ENCODE measurements at places on chromosomes 6 and 20. TPM values are rescaled to one million over a fixed set of nuclear protein-coding genes. Genes with fewer than 3 reads are reported as not detected.
A peak's percentile ranks its signal among the peaks of the same experiment; 100 is the strongest.

GRCh38 chr6:65064844-65065243 lies 642.2 kb downstream of the EYS start:
- no peak for DNase-seq

DNA sequence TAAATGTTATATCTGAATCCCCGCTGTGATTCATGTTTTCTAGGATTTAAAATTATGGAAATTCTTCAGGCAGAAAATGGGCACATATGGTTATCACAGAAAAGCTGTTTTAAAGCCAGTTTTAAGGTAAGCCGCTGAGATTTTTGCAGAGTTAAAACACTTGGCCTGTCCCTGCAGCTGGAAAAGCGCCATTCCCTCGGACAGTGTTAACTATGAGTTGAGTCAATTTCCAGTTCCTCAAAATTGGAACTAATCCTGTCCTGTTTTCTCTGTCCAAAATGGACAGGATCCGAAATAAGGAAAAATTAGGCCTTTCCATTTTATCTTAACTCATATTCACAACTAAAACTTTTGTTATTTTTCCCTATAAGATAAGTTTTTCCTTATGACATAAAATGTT lies 225.2 kb downstream of the SAMD5 start:
- DNase-seq, result no peak

F13A1 gene
- 14.1 TPM for polyA plus RNA-seq

GRCh38 chr20:1273366-1273765 lies 7.3 kb downstream of the SNPH start:
- DNase-seq, result no peak

- no peak for DNase-seq
These were observed 165.2 kb downstream of the WDR27 start for GRCh38 chr6:169536446-169537170.

- DNase-seq, result no peak
These were observed 20.7 kb upstream of the DST start for GRCh38 chr6:56663344-56663743.

DNA sequence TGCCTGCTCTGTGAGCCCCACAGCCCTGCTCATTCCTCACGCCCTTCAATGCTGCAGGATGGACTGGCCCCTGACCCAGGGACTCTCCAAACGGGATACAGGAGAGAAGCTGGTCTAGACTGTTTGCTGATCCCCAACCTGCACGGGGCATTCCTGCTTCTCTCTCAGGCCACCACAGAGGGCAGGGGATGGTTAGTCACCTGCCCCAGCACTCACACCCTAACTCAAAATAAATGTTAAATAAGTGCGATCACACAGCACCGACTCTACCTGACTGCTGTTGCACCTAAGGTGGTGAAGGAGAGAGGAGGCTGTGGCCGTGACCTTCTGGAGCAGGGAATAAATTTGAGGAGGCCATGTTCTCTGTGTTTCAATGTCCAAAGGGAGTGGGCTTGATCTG lies 39.9 kb upstream of the TGM6 start:
- DNase-seq, result no peak

GRCh38 chr6:50288241-50288640 lies 238.5 kb upstream of the DEFB112 start:
- no peak for DNase-seq

DNA sequence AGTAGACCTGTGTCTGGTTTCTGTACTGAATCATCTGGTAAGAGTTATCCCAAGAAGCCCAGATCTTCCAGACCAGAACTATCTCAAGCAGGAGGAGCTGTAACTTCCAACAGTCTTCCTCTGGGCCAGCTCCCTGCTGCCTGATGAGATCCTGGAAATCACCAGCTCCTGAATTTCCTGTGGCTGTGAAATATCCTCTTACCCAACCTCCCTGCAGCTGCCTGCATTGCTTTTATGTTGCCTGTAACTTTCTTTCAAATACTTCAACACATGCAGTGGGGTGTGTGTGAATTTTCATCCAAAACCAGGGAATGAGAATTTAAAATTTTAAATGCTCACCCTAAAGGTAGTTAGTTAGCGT lies 160.5 kb upstream of the LAMP5 start:
- no peak for DNase-seq

DNA sequence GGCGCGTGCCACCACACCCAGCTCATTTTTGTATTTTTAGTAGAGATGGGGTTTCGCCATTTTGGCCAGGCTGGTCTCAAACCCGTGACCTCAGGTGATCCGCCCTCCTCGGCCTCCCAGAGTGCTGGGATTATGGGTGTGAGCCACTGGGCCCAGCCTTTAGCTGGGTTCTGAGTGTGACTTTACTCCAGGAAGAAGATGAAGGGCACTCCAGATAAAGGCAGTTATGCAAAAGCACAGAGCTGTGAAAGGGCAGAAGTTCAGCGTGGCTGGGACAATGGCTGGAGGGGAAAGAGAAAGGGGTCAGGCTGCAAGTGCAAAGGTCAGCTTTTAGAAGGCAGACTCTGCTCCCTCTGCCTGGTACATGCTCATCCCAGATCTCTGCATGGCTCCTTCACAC lies 39.7 kb downstream of the MAP3K5 start:
- no peak for DNase-seq

ERVFRD-1 gene
- 0.13 TPM for polyA plus RNA-seq

- no peak for DNase-seq
These were observed 325.7 kb downstream of the TBC1D32 start for GRCh38 chr6:121008553-121008952.

DNA sequence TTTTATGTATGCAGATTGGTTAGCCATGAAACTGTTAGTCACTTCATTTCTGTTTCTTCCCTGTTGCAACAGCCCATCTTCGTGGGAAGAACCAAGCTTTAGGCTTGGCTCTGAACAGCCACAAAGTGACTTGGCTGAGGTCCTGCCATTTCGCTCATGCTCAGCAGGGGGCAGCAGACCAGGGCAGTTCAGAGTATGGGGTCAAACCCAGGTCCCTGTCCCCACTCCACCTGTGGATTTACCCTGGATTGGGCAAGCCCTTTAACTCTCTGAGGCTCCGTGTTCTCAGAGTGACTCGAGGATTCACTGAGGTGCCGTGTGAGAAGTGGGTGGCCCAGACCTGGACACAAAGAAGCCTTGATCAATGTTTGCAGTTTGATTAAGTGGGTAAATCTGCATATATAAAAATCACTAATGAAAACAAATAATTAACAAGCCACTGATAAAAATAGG lies 19.8 kb upstream of the MAP1LC3A start:
- no peak for DNase-seq

SLC17A3 gene
- 1.5 TPM for polyA plus RNA-seq

TMEM242 gene
- 15.1 TPM for polyA plus RNA-seq

SGK2 gene
- 28.8 TPM for polyA plus RNA-seq

GRCh38 chr6:4295058-4295782 lies 159.8 kb upstream of the ECI2 start:
- no peak for DNase-seq

DNA sequence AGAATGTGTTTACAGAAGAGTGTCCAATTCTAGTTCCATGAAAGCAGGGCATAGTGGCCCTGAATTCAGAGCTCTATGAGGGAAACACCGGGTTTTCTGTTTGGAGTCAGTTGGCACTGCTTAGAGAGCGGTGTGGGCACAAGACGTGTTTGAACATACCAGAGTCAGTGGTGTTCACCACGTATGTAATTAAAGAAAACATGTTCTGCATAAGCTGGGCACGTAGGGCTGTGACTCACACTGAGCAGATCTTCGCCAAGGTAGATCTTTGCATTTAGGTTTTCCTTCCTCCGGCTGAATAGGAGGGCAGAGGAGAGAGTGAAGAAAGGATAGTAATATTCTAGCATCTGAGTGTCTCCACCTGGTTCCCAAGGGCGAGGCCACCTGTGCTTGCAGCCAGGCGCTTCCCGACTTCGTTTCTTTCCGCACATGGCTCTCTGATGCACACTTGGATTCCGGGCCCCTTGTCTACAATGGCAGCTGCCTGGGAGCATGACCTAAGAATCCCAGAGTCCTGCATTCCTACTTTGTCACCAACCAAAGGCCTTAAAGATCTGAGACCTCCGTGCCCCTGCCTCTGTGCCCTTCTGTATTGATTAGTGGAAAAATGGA lies 136.2 kb downstream of the ERMARD start:
- DNase-seq, result no peak

MUC22 gene
- polyA plus RNA-seq, result not detected

DNA sequence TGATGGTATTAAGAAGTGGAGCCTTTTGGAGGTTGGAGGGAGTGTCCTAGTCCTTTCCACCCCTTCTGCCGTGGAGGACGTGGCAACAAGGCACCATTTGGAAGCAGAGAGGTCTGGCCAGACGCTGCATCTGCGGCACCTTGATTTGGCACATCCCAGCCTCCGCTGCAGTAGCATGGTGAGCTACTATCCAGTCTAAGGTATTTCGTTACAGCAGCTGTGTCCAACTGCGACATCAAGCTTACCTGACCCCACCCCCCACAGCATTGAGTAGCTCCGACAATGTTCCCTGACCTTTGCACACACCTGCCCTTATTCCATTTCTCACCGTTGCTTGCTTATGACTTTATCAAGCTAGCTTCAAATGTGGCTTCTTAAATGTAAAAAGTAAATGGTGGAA lies 29.8 kb upstream of the SYNJ2 start:
- DNase-seq, result no peak

GRCh38 chr6:26223650-26224546 lies 136.7 kb downstream of the HFE start:
- peak; percentile 93 for DNase-seq

ZNF165 gene
- polyA plus RNA-seq, result 4.3 TPM

DNA sequence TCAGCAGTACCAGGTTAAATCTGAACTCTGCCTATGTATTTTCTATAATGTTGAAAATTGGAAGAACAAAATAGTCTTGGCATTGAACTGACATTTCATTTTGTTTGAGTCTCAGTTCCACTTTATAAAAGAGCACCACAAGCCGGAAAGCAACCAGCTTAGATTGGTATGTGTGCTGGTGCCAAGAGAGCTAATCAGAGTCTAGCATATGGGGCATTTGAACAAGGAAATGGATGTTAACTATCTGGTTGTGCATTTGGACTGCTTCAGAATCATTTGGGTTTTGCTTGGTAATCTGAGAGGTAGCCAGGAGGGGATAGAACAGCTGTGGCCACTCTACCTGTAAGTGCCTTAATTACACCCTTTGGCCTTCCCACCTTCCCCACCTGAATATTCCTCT lies 184.8 kb downstream of the GRIK2 start:
- DNase-seq, result no peak

BANF2 gene
- polyA plus RNA-seq, result not detected

DNA sequence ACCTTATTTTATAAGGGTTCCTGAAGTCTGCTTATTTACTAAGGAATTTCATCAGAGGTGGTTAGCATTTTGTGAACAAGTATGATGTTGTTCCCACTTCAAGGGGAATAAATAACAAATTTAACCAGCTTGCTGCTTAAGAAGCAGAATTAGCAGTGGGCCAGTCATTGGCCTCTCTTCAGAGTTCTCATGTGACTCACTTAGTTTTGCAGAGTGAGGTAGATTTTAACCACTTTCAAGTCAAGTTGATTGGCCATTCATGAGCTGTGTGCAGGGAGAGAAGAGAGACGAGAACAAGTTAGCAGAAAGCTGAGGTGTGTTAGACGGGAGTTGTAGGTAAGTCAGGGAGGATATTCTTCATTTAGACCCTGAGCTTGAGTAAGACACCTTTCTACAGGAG lies 18.1 kb downstream of the TOP1 start:
- DNase-seq, result no peak

- no peak for DNase-seq
These were observed 571.2 kb downstream of the QKI start for GRCh38 chr6:163985710-163986109.

Measured in right renal cortex interstitium (tissue), 3 donors.